ENCODE measurements at places on chromosomes 5 and 9.

DNA sequence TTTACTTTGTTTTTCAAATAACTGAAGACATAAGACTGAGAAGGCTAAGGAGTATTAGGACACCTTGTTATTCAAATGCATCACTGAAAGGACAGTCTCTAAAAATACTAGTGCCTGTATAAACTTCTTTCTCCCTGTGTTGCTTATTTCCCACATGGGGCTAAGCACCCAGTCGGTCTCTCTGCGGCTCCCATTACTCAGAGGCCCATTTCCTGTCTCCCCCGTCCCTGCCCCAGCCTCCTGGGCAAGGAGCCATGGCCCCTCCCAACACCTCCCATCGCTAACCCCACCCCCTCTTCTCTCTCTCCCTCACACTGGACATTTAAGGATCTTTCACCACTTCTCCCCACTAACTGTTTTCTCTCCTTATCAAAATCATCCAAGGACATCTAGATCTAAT, 81.9 kb downstream of the EBF1 start:
- no peak for DNase-seq

GRCh38 chr5:88666761-88667495, 216.1 kb downstream of the MEF2C start:
- no peak for DNase-seq

GRCh38 chr9:28747351-28747985, 1174.2 kb upstream of the C9orf72 start:
- DNase-seq, result no peak

DNA sequence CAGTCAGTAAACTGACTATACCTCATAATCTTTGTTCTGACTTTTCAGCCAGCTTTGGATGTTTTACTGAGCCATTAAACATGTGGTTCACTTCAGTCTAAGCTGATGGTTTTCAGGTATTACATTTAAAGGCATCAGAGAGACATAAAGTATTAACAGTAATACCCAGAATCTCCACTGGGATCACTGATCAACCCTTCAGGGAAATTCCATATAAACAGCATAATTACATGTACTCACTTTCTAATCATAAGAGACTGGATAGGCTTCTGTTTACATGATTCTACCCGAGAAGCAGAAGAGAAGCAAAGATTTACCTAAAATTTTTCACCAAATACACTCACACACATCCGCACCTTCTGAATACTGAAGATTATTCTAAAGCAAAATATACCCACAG, 186.7 kb upstream of the FREM1 start:
- no peak for DNase-seq

DNA sequence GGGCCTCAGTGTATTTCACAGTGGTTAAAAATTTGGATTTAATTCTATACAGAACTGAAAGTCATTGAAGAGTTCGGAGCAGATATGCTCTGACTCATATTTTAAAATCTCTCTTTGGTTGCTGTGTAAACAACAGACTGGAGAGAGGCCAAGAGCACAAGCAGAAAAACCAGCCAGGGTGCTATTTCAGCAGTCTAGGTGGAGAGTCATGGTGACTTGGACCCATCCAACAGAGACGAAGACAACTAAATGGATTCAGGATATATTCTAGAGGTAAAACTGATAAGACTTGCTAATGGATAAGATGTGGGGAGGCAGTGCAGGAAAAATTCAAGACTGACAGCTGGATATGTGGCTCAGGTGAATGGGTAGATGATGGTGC, 168.9 kb downstream of the MAPKAP1 start:
- DNase-seq, result no peak

DNA sequence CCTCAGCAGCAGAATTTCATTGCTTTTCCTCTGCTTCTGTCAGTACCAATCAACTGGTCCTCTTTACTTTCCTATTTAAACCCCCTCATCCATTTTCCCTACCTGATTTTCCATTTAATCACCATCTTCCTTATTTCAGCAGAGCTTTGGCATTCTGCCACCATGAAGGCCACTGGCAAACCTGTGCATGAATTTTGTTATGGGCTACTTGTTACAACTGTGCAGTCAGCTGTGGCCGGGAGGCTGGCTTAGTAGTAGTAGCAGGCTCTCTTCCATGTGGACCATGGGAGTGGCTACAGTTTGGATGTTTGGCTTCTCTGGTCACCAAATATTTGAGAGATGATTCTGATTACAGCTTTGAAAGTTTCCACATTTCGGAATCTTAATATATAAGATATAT, 976.6 kb upstream of the SEMA6A start:
- no peak for DNase-seq

DNA sequence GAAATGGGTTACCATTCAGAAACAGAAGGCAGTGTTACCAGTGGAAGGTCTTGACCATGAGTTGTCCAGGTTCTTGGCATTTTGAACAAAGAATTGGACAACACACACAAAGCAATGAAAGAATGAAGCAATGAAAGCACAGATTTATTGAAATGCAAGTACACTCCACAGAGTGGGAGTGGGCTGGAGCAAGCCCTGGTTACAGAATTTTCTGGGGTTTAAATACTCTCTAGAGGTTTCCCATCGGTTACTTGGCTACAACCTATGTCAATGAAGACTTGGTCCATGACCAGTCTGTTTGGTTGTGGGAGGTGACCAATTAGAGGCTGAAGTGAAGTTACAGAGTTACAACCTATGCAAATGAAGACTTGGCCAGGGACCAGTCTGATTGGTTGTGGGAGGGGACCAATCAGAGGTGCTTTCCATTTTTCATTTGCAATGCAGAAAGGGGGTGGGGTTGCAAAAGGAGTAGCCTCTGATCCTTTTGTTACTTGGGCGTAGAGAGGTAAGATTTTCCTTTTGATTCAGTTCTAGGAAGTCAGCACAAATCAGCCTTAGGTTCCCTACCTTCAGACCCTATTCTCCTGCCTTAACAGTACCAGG, 71.7 kb upstream of the SPRY4 start:
- no peak for DNase-seq

Measured in T-helper 9 cell (primary cell).